Hepatocyte (in vitro differentiated cells): ENCODE measurements at places on chromosomes 6 and 20. TPM values are rescaled to one million over a fixed set of nuclear protein-coding genes. Genes with fewer than 3 reads are reported as not detected.

The NDUFAF4 gene
- total RNA-seq = 31.1 and 39.1 TPM in 2 replicates

The RNASET2 gene
- total RNA-seq = 118 and 144 TPM in 2 replicates

The TGM3 gene
- total RNA-seq = 0.23 TPM in 1 of 2 replicates, not detected in the other

The STMND1 gene
- total RNA-seq = 0.27 TPM in 1 of 2 replicates, not detected in the other

The PRDM1 gene
- total RNA-seq = 19.1 and 19.3 TPM in 2 replicates

The GPSM3 gene
- total RNA-seq = 1.8 and 4.3 TPM in 2 replicates

The RBCK1 gene
- 56.8 and 76.4 TPM in 2 replicates for total RNA-seq

The ALDH5A1 gene
- total RNA-seq = 15.3 and 16.8 TPM in 2 replicates

The MDN1 gene
- 20.8 and 20.9 TPM in 2 replicates for total RNA-seq

The EPPIN gene
- total RNA-seq = not detected in 2 replicates

The PRR3 gene
- 10.1 and 10.8 TPM in 2 replicates for total RNA-seq

The C20orf204 gene
- total RNA-seq = 0.57 and 0.72 TPM in 2 replicates
